HT1080 (cell line): ENCODE measurements at places on chromosomes 5 and 9.
A peak's percentile ranks its signal among the peaks of the same experiment; 100 is the strongest.

DNA sequence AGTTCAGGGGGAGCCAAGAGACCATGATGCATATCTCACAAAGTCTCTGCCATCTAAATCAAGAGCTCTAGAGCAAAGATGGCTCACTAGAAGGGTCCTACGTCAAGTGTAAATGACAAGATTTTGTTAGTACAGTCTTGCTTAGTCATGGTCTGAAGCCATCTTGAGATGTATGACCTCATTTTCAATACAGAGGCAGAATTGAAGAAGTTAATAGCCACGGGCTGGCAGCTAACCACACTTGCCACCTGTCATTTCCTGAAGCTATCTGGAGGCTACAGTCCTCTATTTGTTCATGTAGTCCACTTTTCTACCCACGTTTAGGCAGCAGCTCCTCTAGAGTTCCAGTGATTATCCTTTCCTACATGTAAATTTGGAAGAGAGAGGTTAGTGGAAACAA is 231.7 kb upstream of the CDH12 start:
- DNase-seq = peak; percentile 76

DNA sequence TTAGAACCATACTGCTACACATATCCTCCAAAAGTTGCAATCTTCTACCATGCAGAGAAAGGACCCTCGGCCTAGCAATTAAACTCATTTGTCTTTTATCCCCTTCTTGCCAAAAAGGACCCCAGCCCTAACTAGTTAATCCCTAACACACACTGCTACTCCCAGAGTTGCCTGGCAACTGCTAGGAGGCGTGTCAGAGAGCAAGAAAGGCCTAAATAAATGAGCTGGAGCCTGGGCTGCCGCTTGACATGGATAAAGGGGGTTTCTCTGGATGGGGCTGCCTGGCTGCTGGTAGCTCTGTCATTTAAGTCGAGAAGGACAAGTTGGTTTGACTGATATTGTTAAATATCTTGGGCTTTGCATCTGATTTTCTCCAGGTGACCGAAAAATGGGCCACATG is 194.8 kb downstream of the CRB2 start:
- no peak for DNase-seq

DNA sequence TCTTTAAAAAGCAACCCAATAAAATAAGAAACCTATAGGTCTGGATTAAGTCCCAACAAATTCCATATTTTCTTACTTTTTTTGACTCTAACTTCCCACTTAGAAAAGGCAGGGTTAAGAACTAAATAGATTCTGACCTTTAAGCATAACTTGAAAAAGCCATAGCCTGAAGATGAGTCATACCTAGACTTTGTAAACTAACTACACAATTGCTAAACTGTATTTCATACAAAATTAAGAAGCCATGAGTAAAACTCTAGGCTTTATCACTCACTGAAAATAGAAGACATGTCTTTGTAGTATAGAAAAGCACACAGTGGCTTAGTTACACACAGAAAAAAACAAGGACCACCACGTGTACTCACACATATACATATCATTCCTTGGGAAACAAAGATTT is 51.5 kb downstream of the MLLT3 start:
- peak; percentile 62 for DNase-seq

DNA sequence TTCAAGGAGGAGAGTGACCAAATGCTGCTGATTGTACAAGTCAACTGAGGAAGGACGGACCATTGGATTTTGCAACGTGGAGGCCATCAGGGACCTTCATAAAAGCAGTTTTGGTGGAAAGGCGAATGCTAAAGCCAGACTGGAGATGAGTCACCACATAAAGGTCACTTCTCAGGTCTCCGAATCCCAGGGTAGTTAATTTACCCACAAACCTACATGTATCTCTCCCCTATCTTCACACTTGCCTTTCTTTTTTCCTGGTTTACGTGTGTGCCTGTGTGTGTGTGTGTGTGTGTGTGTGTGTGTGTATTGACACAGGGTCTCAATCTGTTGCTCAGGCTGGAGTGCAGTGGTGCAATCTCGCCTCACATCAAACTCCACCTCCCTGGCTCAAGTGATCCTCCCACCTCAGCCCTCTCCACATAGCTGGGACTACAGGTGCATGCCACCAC is 4.6 kb upstream of the CTNNA1 start:
- DNase-seq = peak; percentile 45

DNA sequence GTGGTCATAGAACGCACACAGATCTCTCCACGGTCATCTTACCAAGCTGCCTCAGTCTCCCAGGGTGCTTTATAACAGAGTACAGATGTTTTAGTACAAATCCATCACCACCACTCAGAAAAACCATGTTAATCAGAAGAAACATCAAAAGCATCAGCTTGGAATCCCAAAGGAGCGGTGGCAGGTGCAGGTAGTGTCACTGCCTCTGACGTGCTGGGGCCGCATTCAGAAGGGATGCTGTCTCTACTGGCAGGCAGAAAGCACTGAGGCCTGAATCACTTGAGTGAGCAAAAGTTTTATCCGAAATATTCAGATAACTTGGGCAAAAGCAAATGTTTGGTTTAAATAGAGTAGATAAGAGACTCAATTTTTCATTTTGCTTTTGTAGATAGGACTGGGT is 448.4 kb upstream of the ZNF608 start:
- DNase-seq = no peak

DNA sequence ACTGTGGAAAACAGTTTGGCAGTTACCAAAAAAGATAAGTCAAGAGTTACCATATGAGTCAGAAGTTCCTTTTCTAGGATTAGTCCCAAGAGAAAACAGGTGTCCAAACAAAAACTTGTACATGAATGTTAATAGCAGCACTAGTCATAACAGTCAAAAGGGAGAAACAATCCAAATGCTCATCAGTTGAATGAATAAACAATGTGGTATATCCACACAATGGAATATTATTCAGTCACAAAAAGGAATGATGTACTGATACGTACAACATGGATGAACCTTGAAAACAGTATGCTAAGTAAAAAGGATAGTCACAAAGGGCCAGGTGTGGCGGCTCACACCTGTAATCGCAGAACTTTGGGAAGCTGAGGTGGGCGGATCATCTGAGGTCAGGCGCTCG is 7.9 kb downstream of the ZNF510 start:
- no peak for DNase-seq

DNA sequence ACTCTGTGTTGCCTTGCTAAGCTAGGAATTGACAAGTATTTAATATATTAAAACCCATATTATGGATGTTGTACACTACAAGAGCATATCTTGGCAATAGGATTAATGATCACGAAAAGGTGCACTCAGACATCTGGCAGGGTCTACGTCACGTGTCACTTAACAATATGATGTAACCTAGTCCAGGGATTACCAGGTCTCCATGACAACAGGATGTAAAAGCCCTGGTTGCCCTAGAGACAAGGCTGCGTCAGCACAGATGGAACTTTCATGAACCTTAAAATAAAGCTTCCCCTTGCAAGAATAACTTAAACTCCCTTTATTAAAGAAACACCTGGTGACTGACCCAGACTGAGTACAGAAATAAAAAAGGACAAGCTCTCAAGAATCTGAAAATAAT is 717.8 kb downstream of the CDH18 start:
- peak; percentile 3 for DNase-seq
